ENCODE measurements at places on chromosomes 2 and 18.

GRCh38 chr2:27249891-27250651 lies 12.8 kb downstream of the SLC30A3 start:
- no peak for DNase-seq

- DNase-seq: no peak
Observed at GRCh38 chr2:216171011-216171410, 61.9 kb downstream of the XRCC5 start.

- DNase-seq: no peak
Observed at GRCh38 chr2:241981076-241981700, 111.7 kb downstream of the RTP5 start.

DNA sequence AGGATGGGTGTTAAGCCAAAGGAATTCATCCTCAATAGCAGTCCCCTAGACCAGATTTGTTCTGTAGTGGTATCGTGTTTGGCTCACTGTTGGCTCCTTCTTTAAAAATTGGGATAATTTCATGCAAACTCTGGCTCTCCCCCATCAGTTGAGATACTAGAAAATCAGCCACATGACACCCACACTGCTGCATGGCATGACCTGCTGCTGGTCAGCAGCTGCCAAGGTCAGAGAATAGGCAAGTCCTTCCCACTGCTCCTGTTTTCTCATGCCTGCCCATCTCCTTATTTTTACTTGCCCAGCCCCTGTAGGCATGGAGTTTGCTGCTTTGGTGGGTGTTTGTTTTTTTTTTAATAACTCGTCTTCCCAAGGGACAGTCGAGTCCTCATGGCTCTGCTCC lies 1.0 kb upstream of the SNRNP200 start:
- no peak for DNase-seq

- no peak for DNase-seq
Observed at GRCh38 chr2:214341646-214342045, 69.2 kb upstream of the VWC2L start.

DNA sequence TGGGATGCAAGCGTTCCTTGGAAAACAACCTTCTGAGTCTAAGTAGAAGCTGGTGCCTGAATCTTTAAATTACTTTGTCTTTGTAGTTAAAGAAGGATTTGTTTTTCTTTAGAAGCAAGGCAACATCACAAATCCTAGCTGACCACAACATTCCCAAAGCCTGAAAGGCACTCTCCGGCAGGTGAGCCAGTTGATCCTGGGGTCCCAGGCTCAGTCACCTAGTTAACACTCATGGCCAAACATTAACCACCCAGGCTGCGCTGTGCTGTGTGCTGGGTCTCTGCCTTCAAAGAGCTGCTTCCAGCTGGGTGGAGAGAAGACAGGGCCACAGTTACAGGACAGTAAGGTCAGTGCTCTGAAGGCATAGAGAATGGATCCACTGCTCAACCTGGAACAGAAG lies 120.0 kb upstream of the TRIB2 start:
- no peak for DNase-seq

DNA sequence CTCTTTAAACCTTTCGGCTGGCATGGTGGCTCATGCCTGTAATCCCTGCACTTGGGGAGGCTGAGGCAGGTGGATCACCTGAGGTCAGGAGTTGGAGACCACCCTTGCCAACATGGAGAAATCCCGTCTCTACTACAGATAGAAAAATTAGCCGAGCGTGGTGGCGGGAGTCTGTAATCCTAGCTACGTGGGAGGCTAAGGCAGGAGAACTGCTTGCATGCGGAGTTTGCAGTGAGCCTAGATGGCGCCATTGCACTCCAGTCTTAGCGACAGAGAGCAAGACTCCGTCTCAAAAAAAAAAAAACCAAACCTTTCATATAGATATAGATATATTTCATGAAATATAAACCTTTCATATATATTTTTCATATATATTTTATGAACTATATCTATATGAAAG lies 864.7 kb downstream of the TRIB2 start:
- no peak for DNase-seq

DNA sequence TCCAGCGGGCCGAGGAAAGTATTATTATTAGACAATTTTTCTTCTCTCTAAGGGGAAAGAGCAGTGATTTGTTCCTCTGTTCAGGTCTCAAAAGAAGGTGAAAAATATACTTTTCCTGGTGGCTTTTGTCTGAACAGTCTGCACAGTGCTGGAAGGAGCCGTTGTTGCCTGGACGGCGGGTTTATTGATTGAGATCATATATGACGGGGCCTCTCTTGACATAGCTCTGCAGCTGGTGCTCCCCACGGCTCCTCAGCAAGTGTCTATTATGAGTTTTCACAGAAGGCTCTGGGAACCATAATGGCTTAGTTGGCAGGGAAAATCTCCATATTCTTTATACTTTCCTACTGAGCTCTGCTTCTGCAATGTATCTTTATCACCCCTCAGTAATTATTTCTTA lies 42.9 kb downstream of the FSHR start:
- peak; percentile 80 for DNase-seq

DNA sequence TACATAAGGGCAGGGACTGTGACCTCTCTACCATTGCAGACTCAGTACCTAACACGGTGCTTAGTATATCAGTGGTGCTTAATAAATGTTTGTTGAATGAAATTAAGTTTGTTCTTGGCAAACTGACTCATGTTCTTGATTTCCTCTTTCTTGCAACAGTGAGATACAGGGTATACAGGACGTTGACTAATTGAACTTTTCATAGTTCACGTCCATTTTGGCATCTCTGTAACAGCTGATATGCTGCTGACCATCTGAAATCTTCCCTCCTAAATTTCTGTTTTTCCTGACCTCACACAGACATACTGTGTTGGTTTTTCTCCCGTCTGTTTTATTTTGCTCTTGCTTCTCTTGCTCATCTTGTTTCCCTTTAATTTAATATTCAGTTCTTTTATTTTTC lies 44.2 kb downstream of the LHCGR start:
- DNase-seq: no peak

- no peak for DNase-seq
Observed at GRCh38 chr2:181588546-181588945, 68.4 kb downstream of the CERKL start.

- DNase-seq: no peak
Observed at GRCh38 chr2:143241403-143242088, 112.3 kb downstream of the ARHGAP15 start.

DNA sequence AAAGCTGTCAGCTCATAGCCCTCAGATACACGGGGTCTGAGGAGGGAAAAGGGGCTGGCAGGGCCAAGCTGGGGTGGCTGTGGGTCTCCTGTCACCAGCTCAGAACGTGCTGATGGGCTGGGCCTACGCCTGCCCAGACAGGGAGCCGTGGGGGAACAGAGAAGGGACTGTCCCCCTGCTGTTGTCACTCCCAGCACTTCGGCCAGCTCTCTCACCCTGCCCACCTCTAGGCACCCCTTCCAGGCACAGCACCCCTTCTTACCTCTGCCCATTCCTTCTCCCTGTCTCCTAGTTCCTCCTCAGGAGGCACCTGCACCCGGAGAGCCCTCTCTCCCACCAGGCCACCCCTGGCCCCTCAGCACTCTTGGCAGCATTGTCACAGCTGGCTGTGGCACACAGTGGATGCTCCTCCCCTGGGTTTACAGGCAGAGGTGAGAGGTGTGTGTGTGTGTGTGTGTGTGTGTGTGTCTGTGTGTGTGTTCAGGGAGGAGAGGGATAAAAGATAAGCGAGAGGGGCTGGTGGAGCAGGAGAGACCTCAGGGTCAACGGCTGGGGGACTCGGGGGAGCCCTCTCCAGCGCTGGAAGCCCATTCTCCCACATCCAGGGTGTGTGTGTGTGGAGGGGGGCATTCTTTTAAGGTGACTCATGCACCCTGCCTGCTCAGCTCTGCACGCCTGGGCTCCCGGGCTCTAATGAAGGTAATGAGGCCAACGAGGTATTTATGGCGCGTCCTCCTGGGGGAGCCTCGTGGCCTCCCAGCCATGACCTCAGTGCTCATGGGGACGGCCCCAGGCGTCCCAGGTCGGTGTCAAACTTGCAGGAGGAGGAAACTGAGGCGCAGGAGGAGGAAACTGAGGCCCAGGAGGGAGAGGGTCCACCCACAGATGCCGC lies 66.1 kb upstream of the SMAD7 start:
- DNase-seq: no peak

DNA sequence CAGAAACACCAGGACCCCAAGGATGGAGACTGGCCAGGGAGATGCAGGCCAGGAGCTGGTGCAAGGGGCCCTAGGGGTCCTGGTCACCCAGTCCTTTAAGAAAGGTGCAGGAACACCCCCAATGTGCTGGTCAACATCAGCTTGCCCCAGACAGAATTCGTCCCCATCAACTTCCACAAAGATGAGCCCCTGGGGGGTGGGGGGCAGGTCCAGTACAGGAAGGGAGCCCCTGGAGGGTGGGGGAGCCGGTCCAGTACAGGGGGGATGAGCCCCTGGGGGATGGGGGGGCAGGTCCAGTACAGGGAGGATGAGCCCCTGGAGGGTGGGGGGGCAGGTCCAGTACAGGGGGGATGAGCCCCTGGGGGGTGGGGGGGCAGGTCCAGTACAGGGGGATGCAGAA lies 160.7 kb upstream of the SALL3 start:
- no peak for DNase-seq

DNA sequence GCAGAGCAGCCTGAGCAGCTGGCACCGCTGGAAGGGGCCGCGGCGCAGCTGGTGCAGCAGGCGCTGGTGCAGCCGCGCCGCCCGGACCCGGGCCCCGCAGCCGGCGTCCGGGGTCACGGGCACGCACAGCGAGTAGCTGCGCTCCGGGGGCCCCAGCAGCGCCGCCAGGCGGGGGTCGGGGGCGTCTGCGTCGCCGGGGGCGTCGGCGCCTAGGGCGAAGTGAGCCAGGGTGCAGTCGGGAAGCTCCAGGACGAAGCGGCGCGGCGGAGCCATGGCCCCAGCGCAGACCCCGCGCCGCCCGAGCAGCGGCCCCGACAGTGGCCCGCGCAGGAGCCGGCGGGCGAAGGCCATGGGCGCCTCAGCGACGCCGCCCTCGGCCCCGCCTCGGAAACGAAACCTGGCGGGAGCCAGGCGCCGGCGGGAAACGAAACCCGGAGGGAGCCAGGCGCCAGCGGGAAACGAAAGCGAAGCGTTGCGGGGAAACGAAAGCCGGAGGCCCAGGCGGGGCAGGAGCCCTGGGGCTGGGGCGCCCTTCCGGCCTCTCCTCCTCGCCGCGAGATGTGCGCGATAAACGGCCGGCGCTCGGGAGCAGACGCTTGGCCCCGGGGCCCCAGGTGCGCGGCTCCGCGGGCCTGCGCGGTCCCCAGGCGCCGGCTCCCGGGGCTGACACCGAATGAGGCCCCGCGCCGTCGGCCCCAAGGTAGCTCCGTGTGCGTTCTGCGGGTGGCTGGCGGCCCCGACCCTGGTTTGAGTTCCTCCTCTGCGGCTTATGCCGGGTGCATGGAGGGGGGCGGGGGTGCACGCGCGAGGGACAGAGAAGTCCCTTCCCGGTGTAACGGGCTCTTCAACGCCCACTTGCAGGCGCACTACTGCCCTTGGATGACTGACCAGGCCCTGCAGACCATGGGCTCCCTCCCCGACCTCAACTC lies at the start of gene CMPK2:
CMPK2 (minus strand) TSS at position 562 of the 929 bp plus-strand sequence; CDS start at position 351, 211 bp downstream.
- peak; percentile 78 for DNase-seq

- DNase-seq: no peak
Observed at GRCh38 chr2:85545780-85546240, 6.8 kb downstream of the MAT2A start.

GRCh38 chr2:180349809-180350208 lies 342.7 kb upstream of the CWC22 start:
- no peak for DNase-seq

DNA sequence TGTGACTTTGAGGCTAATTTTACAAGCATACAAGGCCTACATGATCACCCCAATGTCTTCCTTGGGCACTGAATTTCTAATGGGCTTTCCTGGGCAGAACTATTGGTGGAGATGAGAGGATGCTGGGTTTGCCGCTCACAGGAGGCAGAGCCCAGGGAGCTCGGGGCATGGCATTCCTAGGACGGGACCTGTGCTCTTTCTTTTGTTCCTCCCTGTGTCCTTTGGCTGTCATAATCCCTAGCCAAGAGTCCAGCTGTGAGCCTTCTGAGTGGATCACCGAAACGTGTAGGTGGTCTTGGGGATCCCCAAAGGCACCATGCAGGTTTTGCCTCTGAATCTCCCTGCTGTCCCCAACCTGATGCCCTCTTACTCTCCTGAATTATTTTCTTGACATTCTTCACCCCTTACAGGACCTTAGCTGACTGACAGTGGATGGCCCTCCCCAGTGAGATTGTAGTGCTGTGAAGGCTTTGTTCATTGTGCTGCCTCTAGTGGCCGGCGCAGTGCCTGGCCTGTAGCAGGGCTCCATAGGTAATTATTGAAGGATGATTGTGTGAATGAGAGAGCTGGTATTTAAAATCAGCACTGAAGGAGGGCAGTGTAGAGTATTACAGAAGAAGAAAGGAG lies 221.9 kb downstream of the ZNF407 start:
- DNase-seq: peak; percentile 11

- no peak for DNase-seq
Observed at GRCh38 chr18:59582395-59582794, 114.8 kb downstream of the CCBE1 start.

DNA sequence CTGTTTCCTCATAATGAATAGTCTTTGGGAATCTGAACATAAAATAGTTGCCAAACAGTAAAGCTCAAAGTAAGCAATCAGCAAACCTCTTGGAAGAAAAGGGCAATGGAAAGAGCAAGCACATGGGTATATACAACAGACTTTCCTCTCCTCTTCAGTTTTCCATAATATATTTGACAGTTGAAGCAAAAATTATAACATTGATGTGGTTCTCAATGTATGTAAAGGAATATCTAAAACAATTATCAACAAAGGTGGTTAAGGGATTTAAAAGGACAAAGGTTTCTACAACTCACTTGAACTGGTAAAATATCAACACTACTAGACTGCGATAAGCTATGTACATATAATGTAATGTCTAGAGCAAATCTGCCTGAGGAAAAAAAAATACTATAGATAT lies 168.6 kb upstream of the SMAD7 start:
- DNase-seq: no peak

- DNase-seq: no peak
Observed at GRCh38 chr2:32894119-32894728, 52.5 kb upstream of the LTBP1 start.

DNA sequence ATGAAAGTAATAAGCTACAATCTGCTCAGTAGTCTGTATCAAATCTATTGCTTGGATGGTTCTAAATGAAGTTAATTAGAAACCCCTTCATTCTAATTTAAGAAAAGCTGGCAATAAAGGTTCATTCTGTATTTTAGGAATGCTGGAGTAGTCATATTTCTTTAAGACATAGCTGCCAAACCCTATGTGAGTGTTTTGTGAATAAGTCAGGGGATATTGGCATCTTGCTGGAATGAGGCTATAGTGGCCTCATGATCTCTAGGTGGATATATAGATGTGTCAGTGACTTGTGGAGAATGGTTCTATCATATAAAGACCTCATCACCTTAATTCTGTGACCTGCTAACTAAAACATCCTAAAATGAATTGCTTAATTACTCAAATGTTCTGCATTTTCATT lies 196.3 kb downstream of the PDE1A start:
- DNase-seq: no peak

DNA sequence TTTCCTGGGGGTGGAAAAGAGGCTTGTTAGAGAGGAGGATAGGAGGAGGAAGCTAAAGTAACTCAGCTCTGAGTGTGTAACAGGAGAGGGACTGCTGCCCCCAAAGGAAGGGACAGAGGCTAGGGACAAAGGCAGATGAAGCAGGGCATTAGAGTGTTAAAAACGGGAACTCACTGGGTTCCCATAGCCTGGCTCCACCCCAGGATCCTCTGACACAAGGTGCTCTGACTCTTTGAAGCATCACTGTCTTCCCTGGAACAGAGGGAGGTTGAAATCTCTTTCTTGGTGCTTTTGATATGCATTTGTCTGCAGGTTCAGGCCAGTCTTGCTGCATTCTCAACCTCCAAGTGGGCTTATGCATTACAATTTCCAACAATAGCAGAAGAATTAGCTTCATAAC lies 22.9 kb downstream of the IL36A start:
- no peak for DNase-seq
